ENCODE measurements at places on chromosomes 13 and 19.
A peak's percentile ranks its signal among the peaks of the same experiment; 100 is the strongest.

DNA sequence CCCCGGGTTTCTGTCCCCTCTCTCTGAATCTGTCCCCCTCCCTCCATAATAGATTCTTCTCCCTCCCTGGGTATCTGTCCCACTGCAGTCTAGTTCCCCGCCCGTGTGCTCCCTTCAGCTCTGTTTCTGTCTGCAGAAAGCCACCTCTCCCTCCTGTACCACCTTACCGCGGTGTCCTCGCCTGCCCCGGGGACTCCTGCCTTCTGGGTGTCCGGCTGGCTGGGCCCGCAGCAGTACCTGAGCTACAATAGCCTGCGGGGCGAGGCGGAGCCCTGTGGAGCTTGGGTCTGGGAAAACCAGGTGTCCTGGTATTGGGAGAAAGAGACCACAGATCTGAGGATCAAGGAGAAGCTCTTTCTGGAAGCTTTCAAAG is 1.3 kb downstream of the FCGRT start:
- DNase-seq, result no peak

- no peak for DNase-seq
These were observed 100.8 kb downstream of the COL4A1 start for GRCh38 chr13:110206185-110206584.

DNA sequence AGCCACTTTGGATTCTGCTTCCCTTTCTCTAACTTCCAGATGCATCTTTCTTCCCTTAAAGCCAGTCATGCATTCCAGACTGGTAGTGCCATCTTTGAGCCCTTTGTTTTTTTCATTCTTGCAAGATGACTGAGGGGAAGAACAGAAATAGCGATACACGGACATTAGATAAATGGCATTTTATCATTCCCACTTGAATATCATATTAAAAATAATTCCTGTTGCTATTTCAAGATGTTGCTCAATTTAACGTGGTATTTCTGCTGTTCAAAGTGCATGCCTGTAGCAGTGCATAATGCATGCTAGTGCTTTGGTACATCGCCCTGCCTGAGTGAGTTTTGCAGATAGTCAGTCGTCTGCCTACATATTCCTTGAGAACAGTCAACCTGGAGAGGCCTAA is 140.6 kb upstream of the FRY start:
- no peak for DNase-seq

GRCh38 chr19:18746401-18747325 is 44.4 kb downstream of the COMP start:
- no peak for DNase-seq

DNA sequence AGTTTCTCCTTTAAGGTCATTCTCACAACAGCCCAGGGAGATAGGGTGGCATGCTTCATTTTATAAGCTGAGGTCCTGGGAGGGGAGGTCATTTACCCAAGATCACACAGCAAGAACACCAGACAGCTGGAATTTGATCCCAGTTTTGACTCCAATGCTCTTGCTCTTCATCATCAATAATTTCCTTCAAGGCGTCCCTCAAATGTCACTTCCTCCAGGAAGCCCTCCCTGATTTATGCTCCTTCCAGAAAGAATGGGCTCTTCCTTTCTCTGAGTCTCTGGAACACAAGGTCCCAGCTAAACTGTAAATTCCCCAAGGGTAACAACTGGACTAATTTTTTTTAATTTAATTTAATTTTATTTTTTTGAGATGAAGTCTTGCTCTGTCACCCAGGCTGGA is 4.7 kb upstream of the DHX34 start:
- no peak for DNase-seq

DNA sequence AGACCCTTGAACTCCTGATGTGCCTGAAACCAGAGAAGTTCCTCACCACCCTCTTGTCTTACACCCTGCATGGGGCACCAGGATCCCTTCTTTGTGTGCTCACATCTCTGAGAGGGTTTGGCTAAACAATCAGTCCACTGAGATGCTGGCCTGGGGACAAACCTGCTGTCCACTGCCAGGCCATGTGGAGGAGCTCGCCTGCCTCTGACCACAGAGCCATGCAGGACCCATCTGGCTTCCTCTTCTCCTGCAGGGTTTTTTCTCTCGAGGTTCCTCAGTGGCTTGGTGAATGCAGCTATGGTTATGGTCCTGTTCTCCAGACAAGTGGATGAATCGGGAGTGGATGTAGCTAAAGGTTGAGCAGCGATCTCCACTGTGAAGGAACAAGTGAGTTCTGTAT is 49.1 kb upstream of the MEDAG start:
- no peak for DNase-seq

DNA sequence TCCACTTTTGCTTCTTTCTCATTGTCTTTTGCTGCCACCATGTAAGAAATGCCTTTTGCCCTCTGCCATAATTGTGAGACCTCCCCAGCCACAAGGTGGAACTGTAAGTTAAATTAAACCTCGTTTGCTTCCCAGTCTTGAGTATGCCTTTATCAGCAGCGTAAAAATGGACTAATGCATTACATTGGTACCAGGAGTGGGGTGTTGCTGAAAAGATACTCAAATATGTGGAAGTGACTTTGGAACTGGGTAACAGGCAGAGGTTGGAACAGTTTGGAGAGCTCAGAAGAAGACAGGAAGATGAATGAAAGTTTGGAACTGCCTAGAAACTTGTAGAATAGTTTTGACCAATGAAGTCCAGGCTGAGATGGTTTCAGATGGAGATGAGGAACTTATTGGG is 115.2 kb downstream of the B3GLCT start:
- DNase-seq, result no peak

DNA sequence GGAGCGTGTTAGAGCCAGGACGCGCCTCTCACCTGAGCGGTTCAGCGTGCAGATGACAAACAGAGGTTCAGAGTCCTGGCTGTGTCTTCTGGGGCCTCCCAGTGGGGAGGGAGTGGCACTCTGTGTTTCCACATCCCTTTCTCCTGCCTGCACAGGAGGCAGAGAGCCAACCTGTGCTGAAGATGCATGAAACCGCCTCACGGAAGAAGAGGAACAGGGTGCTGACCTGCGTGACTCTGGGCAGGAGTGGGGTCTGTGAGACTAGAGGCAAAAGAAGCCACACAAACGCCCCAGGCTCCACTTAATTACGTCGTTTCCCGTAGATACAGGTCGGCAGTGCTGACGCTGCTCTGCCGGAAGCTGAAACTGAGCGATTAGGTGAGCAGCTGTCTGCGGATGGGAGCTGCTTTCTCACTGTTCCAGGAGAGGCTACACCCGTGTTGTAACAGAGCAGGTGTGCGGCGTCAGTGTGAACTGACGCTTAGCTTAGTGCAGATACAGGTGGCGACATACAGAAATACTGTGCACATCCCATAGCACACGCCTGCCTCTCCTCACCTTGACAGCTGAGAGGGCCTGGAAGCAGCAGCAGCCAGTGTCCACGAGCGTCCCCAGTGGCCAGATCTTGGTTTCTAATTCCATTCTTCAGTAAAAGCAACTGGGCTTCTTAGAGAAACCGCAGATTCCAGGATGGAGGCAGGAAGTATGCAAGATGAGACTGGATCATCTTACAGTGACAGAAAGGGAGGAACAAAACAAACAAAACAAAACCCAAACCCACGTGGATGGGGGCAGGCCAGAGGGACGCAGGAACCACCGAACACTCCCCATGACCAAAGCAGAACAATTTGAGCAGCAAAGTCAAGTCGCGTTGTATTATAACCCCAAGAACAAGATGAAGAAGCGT is 37.7 kb upstream of the MCF2L start:
- no peak for DNase-seq

DNA sequence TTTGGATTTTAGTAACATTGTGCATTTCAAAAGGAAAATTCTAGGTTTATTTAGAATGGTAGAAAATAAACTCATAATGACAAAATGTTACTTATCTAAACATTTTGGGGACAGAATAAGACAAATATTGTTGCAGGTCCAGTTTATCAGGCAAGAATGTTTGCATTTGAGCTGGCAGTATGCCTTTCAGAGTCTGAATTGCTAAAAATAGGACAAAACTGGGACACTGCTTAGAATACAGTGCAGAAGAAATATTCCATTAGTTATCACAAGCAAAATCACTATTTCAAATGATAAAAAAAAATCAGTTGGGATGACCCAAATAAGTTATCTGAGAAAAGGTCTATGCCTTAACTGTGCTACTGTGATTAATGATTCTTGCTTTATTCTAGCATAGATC is 870.3 kb upstream of the MIR17HG start:
- no peak for DNase-seq

DNA sequence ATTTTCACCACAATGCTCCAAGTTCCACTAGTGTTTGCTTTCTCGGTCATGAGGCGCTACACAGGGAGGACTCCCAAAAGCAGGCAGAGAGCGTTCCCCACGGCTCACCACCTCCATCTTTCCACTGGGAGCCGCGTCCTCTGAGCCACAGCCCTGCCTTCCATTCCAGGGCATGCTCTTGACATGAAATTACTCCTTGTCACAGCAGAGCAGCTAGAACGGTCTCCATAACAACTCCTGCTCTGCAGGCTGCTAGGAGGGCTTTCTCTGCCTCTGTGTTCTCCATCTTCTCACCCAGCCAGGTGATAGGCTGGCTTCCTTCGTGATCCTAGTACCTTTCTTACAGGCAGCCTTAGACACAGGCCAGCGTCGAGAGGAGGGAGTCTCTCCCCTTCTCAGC is 171.8 kb upstream of the UBL3 start:
- DNase-seq, result no peak

GRCh38 chr13:26186118-26186870 is 35.8 kb downstream of the RNF6 start:
- DNase-seq, result peak; percentile 88

DNA sequence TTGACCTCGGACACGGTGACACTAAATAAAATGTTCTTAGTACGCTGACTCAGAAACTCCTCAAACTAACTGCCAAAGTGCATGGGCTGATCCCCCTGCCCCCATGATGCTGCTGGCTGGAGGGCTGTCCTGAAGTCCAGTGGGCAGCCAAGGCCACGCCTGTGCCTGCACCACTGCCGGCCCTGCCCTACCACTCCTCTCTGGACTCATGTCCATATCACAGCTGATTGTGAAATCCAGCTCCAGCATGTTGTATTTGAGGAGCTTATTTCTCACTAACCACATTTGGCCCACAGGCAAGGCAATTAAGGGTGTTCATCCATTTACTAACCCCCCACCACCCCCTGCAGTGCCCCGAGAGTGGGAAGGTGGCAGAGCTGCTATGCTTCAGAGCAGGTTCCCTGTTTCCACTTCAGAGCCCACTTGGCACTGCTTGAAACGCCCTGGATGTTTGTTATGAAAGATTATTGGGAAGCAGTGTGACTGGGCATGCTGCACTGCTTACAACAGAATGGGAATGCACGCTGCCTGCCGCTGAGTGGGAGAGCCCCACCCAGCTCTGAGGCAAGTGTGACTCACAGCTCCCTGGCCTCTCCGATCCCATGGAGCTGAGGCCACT is 114.0 kb downstream of the UQCRFS1 start:
- no peak for DNase-seq

GRCh38 chr19:53132141-53132991 is at the start of gene ZNF415:
ZNF415 (minus strand) TSS chr19:53132910; CDS start chr19:53122676, 10,234 bp downstream.
- peak; percentile 60 for DNase-seq

DNA sequence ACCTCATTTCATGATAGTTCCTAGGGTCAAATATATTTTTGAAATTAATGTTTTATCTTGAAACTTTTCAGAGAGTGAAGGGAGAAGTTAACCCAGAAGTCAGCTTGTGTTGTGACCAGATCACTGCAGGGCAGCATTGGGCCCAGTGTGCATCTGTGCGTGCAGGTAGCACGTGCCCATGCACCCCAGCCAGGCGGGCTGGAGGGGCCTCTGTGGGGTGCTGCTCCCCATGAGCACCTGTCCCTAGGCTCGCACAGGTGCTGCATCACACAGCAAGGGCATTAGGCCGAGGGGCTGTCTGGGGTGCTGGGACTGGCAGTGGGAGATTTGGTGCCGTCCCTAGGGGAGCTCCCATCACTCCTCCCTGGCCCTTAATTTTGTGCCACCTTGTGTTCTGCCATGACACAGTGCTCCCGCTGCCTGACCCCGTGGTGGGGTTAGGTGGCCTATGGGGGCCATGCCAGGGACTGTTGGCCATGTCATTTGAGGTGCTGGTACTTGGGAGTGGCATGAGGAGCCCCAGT is 13.1 kb downstream of the UPF1 start:
- no peak for DNase-seq

DNA sequence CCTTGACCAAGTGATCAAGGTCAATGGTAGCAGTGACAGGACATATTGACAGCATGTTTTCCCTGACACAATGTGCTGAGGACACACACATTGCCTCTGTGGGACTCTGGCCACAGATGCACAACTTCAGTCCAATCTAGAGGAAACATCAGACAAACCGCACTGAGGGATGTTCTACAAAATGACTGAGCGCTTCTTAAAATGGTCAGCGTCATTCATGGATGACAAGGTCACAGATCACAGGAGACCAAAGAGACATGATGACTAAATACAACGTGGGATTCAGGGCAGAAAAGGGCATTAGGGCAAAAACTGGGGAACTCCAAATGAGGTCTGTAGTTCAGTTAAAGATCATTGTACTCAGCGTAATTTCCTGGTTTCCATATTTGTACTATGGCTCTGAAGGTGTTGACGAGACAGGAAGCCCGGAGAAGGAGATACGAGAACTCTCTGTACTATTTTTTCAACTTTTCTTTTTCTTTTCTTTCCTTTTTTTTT is 20.6 kb downstream of the PBX4 start:
- peak; percentile 87 for DNase-seq

DNA sequence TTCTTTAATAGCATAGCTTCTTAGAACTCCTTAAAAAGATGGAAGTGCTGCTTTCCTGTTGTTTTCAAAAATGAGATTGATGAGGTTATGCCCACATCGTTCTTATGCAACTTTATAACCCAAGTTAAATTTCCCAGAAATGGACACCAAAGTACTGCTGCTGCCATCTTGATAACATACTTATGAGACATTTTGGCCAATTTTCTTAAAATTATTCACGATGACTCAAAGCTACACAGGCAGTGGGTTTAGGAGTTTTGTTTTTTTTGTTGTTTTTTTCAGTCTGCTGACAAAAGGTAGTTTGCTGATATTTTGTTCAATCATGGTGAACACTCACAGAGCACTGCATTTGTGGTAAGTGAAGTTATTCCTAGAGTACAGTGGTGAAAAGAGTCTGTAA is 54.9 kb upstream of the RFC3 start:
- DNase-seq, result no peak

DNA sequence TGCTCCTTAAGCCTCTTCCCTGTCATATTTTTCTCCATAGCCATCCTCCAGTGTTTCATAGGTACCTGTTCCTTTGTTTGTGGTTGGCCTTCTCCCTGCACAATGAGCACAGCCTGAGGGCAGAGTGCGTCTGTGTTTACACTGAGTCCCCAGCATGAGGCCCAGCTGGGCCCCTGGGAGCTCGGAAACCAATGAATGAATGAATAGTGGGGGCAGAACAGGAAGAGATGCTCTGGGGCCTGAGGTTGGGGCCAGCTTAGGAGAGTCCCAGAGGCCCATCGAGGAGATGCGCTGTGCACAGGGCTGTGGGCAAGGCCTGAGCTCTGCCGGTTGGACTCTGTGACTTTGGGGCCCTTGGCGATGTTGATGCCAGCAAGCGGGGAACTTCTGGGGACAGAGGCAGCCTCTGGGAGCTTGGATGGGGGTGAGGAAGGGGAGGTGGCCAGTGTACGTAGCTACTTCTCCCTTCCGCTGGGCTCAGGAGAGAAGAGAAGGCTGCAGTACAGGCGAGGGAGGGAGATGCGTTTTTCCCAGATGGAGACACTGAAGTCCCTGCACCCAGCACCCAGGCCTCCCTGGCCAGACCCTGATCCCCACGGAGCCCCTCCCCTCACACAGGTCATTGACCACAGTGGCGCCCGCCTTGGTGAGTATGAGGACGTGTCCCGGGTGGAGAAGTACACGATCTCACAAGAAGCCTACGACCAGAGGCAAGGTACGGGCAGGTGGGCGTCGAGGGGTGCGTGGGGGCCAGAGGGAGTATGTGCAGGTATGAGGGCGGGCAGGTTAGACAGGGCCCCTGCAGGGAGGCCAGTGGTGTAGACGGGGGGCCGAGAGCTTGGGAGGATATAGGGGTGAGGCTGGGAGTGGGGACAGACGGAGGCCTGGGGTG is 5.1 kb downstream of the TBCB start:
- DNase-seq, result no peak

Data from naive thymus-derived CD8-positive, alpha-beta T cell (primary cell).